Spinal cord (tissue), 10 donors: ENCODE measurements at places on chromosomes 5 and 9.
A peak's percentile ranks its signal among the peaks of the same experiment; 100 is the strongest.

GRCh38 chr5:134642931-134643530, 5.6 kb upstream of the SEC24A start:
- peaks cover 2% of the 10 kb centered on the region for H3K4me1 ChIP-seq
- DNase-seq, result no peak
- H3K4me3 ChIP-seq, result no peak overlapping the region

GRCh38 chr5:137612576-137612975, 113.5 kb upstream of the SPOCK1 start:
- no peak overlapping the region for H3K27ac ChIP-seq
- H3K4me3 ChIP-seq, result no peak overlapping the region
- peaks cover 12% of the 10 kb centered on the region for H3K4me1 ChIP-seq
- H3K36me3 ChIP-seq, result no peaks in the 10 kb centered on the region
- no peak for DNase-seq
- H3K27me3 ChIP-seq, result no peaks in the 10 kb centered on the region

DNA sequence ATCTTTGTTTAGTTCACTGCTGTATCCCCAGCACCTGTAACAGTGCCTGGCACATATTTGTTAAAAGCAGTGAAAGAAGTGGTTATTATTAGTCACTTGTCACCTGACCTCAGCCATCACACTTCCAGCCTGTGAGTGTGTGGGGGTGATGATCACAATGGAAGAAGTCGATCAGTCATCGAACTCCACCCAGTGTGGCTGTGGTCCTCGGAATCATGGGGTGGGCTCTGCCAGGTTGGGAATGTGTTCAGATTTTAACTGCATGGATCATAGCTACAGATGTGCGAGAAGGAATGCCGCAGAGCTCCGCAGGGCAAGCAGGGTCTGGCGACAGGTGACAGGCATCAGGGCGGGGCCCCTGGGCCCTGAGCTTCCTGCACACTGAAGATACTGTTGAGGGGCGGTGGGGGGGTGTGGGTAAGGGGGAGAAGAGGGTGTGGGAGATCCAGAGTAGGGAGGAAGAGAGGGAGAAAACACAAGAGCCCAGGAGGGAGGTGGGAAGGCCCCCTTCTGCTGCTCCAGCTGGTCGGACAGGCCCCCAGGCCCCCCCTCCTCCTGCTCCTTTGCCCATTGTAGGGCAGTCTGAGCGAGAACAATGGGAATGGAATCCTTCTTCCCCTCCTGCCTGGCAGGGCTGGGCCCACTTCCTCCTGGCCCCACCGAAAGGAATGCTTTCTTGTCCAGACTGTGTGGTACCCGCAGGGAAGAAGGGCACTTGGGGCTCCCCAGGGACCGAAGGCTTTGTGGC, 89.6 kb downstream of the SPRY4 start:
- no peak overlapping the region for H3K4me3 ChIP-seq
- DNase-seq, result no peak
- H3K36me3 ChIP-seq, result no peaks in the 10 kb centered on the region

DNA sequence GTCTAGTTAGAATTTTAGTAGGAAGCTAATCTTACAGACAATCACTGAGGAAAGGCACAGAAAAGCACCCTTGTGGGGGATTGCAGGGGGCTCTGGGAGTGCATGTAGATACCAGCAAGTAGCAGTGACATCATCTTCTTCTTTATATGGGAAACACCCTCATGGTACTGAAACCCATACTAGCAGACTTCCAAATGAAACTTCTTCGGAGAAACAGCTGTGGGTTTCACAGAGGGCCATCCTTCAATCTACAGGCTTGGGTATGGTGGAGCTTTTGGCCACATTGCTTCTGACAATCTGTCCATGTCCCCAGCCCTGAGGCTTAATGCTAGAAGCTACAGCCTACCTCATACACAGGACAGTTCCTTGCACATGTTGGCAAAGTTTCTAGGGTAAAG, 165.2 kb upstream of the NFIB start:
- DNase-seq, result no peak
- H3K4me1 ChIP-seq, result no peaks in the 10 kb centered on the region
- H3K27ac ChIP-seq, result no peak overlapping the region

GRCh38 chr9:87063246-87063645, 115.9 kb upstream of the GAS1 start:
- H3K4me3 ChIP-seq, result no peak overlapping the region
- H3K36me3 ChIP-seq, result no peaks in the 10 kb centered on the region
- no peak overlapping the region for H3K27ac ChIP-seq
- no peaks in the 10 kb centered on the region for H3K4me1 ChIP-seq

GRCh38 chr5:128213340-128213739, 129.8 kb downstream of the SLC12A2 start:
- no peaks in the 10 kb centered on the region for H3K36me3 ChIP-seq
- H3K4me1 ChIP-seq, result peaks cover 13% of the 10 kb centered on the region
- no peak overlapping the region for H3K4me3 ChIP-seq
- peak; percentile 71 for DNase-seq
- no peak overlapping the region for H3K27ac ChIP-seq

- no peaks in the 10 kb centered on the region for H3K27me3 ChIP-seq
- no peak overlapping the region for H3K27ac ChIP-seq
- H3K36me3 ChIP-seq, result no peaks in the 10 kb centered on the region
- H3K4me3 ChIP-seq, result no peak overlapping the region
- peak; percentile 31 for DNase-seq
These were observed 282.2 kb downstream of the CWC27 start for GRCh38 chr5:65050826-65051498.

GRCh38 chr5:178766936-178767912, 36.8 kb upstream of the ZNF354A start:
- DNase-seq, result no peak
- no peak overlapping the region for H3K27ac ChIP-seq
- no peak overlapping the region for H3K4me3 ChIP-seq
- H3K36me3 ChIP-seq, result no peaks in the 10 kb centered on the region

- no peak overlapping the region for H3K4me3 ChIP-seq
- H3K27me3 ChIP-seq, result peaks cover 2% of the 10 kb centered on the region
- H3K36me3 ChIP-seq, result no peaks in the 10 kb centered on the region
- no peak overlapping the region for H3K27ac ChIP-seq
- H3K4me1 ChIP-seq, result no peaks in the 10 kb centered on the region
These were observed 16.7 kb upstream of the COMMD10 start for GRCh38 chr5:116068028-116068632.

- no peaks in the 10 kb centered on the region for H3K27me3 ChIP-seq
- no peak overlapping the region for H3K27ac ChIP-seq
- no peaks in the 10 kb centered on the region for H3K36me3 ChIP-seq
- no peak for DNase-seq
These were observed 32.4 kb upstream of the CEP120 start for GRCh38 chr5:123455640-123456039.

DNA sequence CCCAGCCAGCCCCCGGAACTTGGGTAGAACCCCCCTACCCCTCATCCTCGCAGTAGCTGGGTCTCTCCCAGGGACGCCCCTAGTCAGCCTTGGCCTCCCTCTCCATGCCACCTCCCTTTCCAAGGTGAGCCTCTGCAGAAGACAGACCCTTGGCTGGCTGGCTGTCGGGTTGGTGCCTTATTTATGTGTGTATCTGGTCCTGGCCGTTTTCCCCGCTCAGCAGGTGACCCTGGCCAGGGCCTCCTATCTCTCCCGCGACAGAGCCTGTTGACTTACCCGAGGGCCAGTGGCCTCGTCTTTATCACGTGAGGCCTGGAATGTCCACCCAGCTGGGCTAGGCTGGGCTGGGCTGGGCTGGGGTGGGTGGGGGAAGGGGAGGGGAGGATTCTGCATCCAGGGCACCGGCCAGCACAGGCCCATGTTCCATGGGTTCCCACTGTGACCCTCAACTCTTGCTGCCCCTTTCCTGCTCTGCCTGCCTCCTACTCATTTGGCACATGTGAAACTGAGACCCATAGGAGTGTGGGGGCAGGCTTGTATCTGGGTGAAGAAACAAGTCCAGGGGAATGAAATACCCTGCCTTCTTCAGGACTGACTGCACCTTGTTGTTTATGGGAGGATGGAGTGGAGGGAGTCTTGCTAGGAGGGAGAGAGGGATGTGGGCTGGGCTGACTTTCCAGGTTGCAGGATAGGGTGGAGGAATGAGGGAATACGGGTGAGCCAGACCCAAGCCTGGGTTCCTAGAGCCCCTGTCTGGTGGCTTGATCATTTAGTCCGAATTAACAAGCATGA, 3.1 kb downstream of the CXXC5 start:
- no peaks in the 10 kb centered on the region for H3K27me3 ChIP-seq
- no peak for DNase-seq
- H3K4me3 ChIP-seq, result peak overlapping the region; percentile 88
- peak overlapping the region; percentile 95 for H3K27ac ChIP-seq
- peaks cover 80% of the 10 kb centered on the region for H3K4me1 ChIP-seq
- H3K36me3 ChIP-seq, result peaks cover 20% of the 10 kb centered on the region

GRCh38 chr5:60673334-60673733, 26.6 kb downstream of the DEPDC1B start:
- DNase-seq, result no peak
- no peaks in the 10 kb centered on the region for H3K36me3 ChIP-seq
- H3K4me1 ChIP-seq, result no peaks in the 10 kb centered on the region

- no peak for DNase-seq
- peaks cover 66% of the 10 kb centered on the region for H3K36me3 ChIP-seq
- H3K27me3 ChIP-seq, result no peaks in the 10 kb centered on the region
- no peak overlapping the region for H3K27ac ChIP-seq
- H3K4me3 ChIP-seq, result no peak overlapping the region
These were observed 12.1 kb downstream of the LRRC14B start for GRCh38 chr5:203246-203930.

DNA sequence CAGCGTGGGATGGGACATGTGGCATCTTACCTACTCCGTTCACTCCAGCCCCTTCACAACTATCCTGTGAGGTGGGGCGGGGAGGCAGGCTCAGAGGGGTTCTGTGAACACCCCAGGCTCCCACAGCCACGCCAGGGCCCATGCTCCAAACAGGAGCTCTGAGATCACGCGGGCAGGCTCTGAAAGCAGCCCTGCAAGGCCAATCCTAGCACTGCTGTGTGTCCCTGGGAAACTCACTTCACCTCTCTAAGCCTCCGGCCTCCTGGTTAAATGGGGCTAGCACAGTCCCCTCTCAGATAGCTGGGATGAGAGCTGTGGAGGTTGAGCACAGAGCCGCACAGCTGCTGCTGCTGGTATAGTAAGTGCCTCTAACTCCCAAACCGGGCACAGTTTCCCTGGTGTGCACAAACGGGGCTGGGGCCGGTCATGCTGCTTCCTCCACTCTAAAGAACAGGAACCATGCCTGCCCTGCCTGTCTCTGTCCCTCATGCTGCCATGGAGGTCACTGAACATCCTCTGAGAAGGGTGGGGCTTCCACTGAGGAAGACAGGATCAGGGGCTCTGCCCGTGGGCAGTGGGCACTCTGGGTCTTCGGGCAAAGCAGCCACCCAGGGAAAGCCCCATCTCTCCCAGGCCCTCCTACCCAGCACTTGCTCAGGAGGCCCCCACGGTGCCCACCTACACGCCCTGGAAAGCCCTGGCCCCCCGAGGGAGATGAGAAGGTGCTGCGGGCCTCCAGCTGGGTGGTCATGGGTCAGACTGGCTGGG, 13.0 kb upstream of the ASS1 start:
- H3K27ac ChIP-seq, result no peak overlapping the region
- peaks cover 16% of the 10 kb centered on the region for H3K36me3 ChIP-seq
- H3K4me1 ChIP-seq, result peaks cover 18% of the 10 kb centered on the region
- H3K27me3 ChIP-seq, result peaks cover 25% of the 10 kb centered on the region

DNA sequence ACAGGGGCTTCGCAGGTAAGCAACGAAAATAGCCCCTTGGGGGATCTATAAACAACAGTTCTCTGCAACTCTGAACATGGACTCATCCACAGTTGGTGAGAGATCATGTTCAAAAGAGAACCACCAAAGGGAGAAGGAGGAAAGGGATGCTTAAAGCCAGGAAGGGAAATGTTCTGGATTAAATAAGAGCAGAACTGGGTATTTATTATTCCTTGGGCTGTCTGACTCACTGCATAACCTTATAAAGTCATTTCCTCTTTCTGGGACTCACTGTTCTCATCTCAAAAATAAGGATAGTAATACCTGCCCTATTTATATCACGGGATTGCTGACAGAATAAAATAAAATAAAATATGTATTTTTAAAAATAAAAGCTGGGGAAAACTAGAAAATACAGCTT, 11.2 kb upstream of the MARCHF3 start:
- no peak overlapping the region for H3K4me3 ChIP-seq
- H3K27me3 ChIP-seq, result no peaks in the 10 kb centered on the region
- no peaks in the 10 kb centered on the region for H3K4me1 ChIP-seq

DNA sequence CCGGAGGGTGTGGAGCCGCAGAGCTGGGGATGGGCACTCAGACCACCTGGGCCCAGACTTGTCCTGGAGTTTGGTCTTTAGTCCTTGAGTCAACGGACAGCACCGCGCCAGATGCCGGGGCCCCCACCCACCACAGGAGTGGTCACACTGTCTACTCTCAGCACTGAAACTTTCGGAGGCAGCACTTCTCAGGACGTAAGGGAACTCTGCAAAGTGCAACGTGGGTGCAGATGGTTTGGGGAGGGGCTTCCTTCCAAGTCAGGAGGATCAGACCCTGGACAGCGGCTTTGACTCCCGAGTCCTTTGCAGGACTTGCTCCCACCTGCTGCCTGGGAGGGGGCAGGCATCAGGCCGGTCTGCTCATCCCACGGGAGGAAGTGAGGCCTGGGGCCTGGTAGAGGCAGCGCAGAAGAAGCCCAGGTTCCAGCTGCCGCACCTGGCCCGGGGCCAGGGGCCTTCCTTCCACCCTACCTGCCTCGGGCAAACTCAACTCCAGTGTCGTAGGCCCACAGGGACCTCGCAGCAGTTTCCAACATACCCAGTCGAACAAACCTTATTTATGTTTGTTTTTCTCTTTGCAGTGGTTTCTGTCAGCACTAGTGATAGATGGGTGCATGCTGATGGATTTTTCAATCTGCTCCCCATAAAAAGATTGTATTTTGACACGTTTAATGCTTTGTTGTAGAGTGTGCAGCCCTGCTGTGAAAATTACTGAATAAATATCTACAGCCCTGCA, 149.8 kb upstream of the PPP1R26 start:
- no peak overlapping the region for H3K4me3 ChIP-seq
- H3K36me3 ChIP-seq, result no peaks in the 10 kb centered on the region
- DNase-seq, result no peak
- peaks cover 9% of the 10 kb centered on the region for H3K4me1 ChIP-seq
- no peak overlapping the region for H3K27ac ChIP-seq
- H3K27me3 ChIP-seq, result no peaks in the 10 kb centered on the region

DNA sequence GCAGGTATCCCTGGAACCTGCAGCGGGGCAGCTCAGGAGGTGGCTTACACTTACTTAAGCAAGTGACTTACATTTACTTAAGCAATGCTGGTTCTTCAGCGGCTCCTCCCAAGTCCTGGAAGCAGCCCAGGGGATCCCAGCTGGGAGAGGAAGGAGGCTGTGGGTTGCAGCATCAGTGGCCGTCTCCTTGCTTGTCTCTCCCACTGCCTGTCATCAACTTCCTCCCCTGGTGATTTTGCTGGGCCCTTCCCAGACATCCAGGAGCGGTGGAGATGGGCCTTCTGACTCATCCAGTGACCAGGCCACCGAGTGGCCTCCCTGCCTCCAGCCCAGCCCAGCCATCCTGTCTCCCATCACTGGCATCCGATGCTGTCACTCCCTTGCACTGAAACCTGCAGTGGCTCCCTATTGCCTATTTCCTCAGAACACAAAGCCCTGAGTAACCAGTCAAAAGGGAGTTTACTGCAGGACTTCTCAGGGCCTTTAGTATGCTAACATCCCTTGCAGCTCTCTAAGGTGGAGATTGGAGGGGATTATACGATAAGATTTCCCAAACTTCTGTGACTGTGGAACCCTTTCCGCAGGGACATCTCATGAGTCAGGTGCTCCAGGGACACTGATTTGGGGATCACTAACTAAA, 155.9 kb upstream of the PHYKPL start:
- no peaks in the 10 kb centered on the region for H3K36me3 ChIP-seq
- H3K4me3 ChIP-seq, result no peak overlapping the region
- H3K4me1 ChIP-seq, result peaks cover 36% of the 10 kb centered on the region
- H3K27ac ChIP-seq, result no peak overlapping the region
- peaks cover 9% of the 10 kb centered on the region for H3K27me3 ChIP-seq

- peak; percentile 58 for DNase-seq
- H3K4me3 ChIP-seq, result peak within 1 kb of the TSS; percentile 42
- H3K4me1 ChIP-seq, result peaks cover 20% of the 10 kb centered on the region
- H3K36me3 ChIP-seq, result no peaks in the 10 kb centered on the region
- H3K27me3 ChIP-seq, result peaks cover 60% of the 10 kb centered on the region
These were observed at the start of gene CDC20B for GRCh38 chr5:55172937-55173686. Gene CDC20B (minus strand): TSS chr5:55173177. CDS start chr5:55173000, 177 bp downstream.
